ENCODE measurements at places on chromosomes 13 and 19.

DNA sequence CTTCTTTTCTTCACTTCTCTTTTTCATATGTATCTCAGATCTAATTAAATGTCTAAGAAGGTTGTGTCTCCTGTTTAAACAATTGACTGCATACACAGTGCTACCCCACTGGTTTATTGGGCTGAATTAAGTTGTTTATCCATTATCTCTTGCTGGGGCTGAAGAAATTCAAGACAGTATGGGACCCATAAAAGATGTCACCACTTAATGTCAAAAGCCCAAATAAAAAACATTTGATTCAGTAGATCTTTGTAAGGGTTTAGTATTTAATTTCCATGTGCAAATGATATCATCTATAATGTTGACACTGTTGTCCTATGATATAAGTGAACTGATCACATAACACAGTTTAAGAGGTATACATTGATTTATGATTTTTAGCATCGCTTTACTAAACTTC lies 1431.9 kb upstream of the PCDH20 start:
- no peak for DNase-seq

GRCh38 chr19:4400135-4400936 lies at the start of gene SH3GL1:
Gene SH3GL1 (minus strand): TSS chr19:4400547. CDS start chr19:4400368, 179 bp downstream.
- DNase-seq = peak; percentile 85

- peak; percentile 75 for DNase-seq
Observed at GRCh38 chr13:50549221-50549942, 294.1 kb downstream of the DLEU7 start.

DNA sequence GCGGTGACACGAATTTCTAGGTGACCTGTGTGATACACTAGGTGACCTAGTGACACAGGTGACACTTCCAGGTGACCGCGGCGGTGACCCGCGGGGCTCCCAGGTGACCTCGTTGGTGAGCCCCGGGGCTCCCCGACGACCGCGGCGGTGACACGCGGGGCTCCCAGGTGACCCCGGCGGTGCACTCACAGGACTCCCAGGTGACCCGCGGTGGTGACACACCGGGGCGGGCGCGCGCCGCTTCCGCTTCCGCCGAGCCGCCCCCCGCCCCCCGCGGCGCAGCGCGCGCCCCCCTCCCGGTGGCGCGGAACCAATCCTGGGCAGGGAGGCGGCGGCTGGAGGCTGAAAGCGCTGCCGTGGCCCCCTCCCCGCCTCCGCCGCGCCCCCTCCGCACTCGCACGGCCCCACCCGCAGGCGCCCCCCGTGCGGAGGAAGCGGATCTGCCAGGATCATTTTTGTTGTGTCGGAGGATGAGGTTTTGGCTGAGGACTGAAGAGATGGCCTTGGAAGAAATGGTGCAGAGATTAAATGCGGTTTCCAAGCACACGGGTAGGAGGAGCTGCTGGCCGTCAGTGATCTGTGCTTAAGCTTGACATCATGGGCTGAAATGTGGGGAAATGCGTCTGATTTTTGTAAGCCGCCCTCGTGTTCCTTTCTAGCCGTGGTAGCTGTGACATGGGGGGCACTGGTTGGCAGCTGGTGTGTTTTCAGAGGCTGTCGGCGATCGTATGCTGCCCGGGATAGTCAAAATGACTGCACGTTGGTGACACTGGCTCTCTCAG lies at the start of gene MCF2L:
Gene MCF2L (plus strand): TSS at position 305 of the 782 bp plus-strand sequence. CDS start 166 bp downstream, at position 471.
- DNase-seq = peak; percentile 16

Measured in fibroblast of gingiva (primary cell).